CD4-positive, alpha-beta T cell treated with Interleukin-17A for 4 hours (primary cell): ENCODE measurements at places on chromosomes 3 and 15.

DNA sequence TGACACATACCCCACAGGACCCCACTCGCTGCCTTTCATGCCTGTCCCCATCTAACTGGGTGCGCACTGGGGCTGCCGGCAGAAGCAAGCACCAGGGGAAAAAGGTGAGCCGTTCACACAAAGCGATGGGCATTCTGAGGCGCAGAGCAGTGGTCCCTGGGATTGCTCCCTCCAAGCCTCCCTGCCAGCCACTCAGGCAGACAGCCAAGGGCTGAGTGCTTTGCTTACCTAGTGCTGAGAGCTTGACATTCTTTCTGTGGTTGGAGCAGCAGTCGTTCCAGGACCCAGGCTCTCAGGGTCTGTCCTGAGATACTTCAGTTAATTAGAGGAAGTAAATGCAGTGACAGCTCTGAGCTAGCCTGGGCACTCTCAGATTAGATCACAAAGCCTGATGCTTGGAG lies 5.7 kb downstream of the ESYT3 start:
- no peak for DNase-seq

DNA sequence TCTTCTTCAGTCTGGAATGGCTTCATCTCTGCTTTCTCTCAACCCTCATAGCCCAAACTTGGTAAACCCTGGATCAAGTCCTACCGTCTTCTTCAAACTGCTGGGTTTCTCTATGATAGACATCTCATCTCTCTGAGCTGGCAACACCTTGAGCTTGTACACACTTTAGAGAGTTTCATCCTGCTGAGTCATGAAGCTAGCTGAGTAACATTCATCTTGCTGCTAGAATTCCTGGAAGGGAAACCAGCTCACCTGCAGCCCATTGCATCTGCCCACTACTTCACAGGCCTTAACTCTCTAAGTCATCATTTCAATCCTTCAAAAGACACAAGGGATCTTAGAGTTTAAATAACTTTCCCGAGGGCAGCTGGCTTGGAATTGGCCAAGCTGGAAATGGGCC lies 175.5 kb upstream of the RORA start:
- DNase-seq, result no peak

DNA sequence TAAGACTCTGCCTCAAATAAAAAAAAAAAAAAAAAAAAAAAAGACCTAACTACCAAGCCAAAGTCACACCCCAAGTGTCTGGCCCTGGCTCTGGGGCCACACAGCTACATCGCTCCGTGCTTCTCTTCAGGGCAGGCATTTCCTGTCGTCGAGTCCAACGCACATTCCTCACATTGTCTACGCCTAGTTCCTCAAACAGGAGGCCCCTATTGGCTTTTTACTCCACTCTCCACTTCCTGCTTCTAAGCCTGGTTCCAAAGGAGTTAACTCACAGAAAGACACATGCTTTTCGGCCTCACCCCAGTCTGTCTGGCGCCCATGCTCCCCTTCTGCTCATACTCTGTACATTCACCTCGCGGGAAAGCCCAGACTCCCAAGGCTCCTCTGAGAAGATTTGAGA lies 28.8 kb downstream of the KNG1 start:
- DNase-seq, result peak; percentile 3

- no peak for DNase-seq
Measured at GRCh38 chr3:129235344-129235917, 14.0 kb upstream of the COPG1 start.

- DNase-seq, result no peak
Measured at GRCh38 chr3:177470197-177470941, 273.1 kb upstream of the TBL1XR1 start.

- no peak for DNase-seq
Measured at GRCh38 chr3:124747111-124747981, 17.1 kb downstream of the UMPS start.

DNA sequence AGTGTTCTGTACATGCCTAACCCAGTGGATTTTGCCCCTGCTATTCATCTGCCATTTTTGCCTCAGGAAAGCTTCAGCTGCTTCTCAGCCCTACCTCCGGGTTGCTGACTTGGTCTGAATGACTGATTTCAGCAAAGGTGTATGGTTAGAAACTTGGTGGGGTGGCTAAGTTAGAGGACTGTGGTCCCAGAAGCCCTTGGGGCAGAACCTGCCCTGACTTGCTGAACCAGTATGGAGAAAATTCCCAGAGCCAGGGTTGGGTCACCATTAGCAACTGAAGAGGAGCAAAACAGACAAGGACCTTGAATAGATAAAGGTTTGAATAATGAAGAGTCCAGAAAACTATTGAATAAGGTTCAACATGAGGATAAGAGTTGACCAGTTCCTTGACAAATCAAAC lies 6.1 kb upstream of the WWTR1 start:
- DNase-seq, result no peak

- DNase-seq, result no peak
Measured at GRCh38 chr3:118842147-118842863, 192.3 kb downstream of the IGSF11 start.

DNA sequence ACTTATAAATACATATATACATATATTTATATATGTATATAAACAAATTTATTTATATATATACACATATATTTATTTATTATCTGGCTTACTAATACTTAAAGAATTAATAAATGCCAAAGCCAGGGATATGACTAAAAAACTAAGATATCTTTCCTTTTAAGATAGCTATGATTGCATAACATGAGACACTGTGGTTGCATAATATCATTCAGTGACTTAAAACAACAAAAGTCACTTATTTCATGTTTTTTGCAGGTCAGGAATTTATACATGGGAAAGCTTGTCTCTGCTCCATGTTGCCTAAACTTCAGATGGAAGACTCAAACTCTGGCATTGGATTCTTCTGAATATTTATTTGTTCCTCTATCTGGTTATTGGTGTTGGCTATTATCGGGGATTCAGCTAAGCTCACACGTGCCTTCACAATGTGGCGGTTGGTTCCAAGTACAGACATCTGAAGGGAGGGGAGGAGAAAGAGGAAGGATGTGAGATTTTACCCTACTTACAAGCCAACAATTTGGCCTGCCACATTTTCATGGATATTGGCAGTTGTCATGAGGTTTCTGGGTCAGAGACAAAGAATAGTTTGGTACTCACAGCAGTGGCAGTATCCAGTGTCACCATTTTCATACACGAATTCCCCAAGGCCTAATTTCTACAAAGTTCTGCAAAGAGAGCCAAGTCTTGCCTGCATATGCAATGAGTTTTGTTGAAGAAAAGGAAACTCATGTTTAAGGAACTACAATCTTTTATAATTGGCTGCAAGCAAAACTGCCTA lies 381.6 kb downstream of the EPHA3 start:
- DNase-seq, result no peak

DNA sequence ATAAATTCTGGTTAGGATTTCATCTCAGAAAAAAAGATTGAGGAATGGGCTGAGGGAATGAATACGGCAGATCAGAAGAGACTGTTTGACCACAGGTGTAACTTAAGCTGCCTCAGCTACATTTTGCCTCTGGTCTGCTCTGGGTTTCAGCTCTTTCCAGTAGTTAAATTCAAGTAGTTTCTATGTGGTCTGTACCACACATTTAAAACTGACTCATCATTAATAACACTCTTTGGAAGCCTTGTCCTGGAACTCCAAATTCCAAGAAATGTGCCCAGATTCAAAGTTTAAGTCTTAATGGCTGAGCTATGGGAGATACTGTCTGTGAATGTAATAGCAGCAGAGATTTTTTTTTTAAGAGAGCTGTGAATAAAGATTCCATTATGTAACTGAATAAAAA lies 133.1 kb upstream of the IGSF10 start:
- DNase-seq, result no peak

- DNase-seq, result no peak
Measured at GRCh38 chr3:101513419-101513986, 491 bp upstream of the SENP7 start.

DNA sequence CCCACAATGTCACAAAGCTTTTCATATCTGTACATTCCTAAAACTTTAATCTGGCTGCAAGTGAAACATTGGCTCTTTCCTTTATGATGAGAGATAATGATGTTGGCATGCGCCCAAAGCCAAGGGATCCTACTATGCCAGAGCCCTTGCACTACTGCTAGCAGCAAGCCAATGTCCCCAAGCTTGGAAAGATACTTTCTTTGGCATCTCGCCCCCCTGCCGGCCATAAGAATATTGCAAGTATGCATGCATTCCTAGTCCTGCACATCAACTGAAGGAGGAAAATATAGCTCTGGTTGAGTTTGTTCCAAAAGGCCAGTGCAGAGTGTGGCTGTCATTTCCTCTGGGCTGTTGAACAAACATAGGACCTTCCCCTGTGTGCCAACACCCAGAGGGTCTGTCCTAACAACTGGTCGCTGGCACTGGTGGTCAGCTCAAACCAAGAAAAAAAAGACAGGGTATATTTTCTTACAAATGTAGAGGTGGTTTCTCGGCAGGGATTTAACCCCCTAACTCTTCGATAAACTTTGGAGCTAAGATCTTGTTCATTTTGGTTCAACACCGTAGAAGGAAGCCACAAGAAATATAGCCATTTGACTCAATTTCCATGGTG lies 120.9 kb upstream of the ZBED2 start:
- DNase-seq, result peak; percentile 42

DNA sequence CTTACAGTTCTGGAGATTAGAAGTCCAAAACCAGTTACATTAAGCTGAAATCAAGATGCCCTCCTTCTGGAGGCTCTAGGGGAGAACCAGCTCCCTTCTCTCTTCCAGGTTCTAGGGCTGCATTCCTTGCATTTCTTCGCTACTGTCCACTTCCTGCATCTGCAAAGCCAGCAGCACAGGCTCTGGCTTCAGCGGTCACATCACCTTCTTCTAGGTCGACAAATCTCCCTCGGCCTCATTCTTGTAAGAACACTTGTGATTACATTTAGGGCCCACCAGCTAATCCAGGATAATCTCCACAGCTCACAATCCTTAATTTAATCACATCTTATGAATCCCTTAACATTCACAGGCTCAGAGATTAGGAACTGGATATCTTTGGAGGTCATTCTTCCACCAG lies 73.8 kb downstream of the MINAR1 start:
- no peak for DNase-seq
